ENCODE measurements at places on chromosomes 7 and 10. TPM values are rescaled to one million over a fixed set of nuclear protein-coding genes. Genes with fewer than 3 reads are reported as not detected.

Gene EPC1
- total RNA-seq = 15.9 TPM

Gene CRHR2
- total RNA-seq = not detected

Gene CPED1
- 10.5 TPM for total RNA-seq

Gene ADARB2
- total RNA-seq = not detected

Gene OR2A12
- not detected for total RNA-seq

Gene CUEDC2
- 73.0 TPM for total RNA-seq

Gene PRTFDC1
- total RNA-seq = 11.1 TPM

Gene NEURL1
- total RNA-seq = 0.68 TPM
